ENCODE measurements at places on chromosomes 7 and 10.

- no peak for DNase-seq
Observed at GRCh38 chr7:129422727-129423126, 11.5 kb upstream of the STRIP2 start.

GRCh38 chr7:94997547-94997946 is 90.2 kb downstream of the PPP1R9A start:
- no peak for DNase-seq

DNA sequence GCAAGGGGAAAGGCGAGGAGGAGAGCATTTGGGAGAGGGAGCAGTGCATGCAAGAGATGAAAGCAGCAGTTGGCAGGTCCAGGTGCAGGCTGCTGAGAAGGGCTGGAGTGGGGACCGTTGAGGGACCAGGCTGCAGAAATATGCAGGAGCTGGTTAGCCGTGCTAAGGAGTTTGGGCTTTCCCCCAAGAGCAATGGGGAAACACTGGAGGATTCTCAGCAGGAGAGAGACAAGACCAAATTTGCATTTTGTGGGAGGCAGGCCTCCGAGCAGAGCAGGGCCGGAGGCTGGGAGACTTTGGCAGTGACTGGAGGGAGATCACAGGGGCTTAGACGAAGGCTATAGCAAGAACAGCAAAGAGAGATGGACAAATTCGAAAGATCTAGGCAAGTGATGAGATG is 11.8 kb downstream of the BTBD16 start:
- no peak for DNase-seq

DNA sequence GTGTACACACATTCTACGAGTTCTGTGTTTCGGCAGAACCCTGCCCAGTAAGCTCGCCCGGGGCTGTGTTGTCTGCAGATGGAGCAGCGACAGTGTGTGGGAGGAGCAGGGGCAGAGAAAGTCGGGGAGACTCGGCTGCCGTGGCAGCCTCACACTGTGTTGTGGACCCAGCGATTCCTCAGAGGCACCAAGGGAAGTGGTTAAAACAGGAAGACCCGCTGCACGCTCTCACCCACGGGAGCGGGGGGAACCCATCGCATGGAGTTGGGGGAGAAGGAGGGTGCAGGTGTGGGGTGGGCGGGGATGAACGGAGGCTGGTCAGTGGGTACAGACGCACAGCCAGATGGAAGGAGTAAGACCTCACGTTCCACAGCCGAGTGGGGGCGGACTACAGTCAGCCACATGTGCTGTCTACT is 250.2 kb downstream of the ELFN1 start:
- no peak for DNase-seq

- DNase-seq = peak; percentile 56
Observed at GRCh38 chr7:65441010-65441409, 67.4 kb downstream of the ZNF92 start.

DNA sequence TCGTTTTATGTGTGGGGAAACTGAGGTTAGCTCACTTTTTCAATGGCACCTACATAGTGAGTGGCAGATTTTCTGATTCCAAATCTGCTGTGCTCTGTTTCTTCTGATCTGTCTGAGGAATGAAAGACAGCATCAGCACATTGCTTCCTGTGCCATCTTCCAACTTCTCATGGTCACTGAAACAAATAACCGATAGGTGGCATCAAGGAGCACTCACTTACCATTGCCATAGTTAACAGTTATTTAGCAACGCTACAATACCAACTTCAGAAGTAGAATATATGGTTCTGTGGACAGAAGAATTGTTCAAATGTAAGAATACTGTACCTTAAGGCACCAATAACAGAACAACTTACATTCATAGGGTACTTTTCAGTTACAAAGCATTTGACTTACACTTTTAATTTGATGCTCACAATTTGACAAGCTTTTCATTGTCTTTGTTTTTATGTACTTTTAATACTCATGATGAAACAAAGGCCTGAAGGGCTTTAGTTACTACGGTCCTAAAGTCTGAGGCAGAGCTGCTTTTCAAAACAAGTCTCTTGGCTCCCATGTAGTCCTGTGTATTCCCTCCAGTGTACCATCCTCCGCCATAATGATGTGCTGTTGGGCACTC is 228.9 kb upstream of the TCF7L2 start:
- DNase-seq = peak; percentile 71

- peak; percentile 94 for DNase-seq
Observed at GRCh38 chr7:23273141-23273599, 26.0 kb upstream of the MALSU1 start.

DNA sequence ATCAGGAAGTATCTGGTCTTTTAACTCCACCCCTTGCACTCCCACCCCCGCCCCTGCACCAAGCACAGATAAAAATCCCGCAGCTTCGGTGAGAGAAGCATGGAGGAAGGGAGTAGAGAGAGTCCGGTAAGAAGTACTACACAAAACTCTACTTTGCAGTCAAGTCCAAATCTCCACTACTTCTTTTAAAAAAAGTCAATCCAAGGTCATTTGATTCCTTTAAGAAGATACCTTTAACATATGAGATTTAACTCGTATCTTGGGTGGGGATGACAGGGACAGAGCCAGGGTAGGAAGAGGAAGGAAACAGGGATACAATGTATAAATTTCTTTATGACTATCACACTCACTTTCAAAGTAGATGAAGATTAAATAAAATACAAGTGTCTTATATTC is 132.1 kb downstream of the NRBF2 start:
- DNase-seq = peak; percentile 64

DNA sequence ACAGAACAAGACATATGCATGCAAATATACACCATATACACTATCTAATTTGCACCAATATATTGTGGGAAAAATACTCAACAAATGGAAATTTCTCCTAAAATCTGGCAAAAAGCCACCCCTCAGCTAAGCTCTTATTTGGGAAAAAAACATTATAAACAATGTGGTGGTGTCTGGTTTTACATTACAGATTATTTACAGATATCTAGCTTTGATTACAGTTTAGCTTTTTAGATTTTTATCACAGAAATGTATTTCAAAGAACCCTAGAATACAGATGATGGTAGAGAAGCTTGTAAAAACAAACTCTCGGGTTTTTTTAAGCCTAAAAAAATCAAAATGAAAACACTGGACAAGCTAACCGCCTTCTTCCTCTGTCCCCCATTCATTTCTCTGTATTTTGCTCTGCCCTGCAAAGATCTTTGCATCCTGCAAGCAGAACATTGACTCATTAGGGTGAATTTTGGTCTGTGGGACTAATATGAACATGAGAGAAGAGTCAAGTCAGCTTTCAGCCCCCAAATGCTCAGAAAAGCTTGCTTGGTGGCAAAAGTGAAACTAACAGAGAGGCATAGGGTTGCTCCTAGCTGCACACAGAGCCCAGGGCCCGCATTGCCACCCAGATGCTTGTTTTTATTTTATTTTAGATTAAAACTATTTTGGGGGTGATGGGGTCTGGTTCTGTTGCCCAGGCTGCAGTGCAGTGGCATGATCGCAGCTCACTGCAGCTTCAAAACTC is 88.8 kb upstream of the LYZL1 start:
- no peak for DNase-seq

DNA sequence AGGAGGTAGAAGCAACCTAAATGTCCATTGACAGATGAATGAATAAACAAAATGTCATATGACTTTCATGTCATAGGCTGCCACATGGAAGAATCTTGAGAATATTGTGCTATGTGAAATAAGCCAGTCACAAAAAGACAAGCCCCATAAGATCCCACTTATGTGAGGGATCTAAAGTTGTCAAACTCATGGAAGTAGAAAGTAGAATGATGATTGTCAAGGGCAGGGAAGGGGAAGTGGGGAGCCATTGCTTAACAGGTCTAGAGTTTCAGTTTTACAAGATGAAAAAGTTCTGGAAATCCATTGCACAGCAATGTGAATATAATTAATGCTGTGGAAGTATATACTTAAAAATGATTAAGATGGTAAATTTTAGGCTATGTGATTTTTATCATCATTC is 229.3 kb upstream of the KMT2E start:
- DNase-seq = no peak

DNA sequence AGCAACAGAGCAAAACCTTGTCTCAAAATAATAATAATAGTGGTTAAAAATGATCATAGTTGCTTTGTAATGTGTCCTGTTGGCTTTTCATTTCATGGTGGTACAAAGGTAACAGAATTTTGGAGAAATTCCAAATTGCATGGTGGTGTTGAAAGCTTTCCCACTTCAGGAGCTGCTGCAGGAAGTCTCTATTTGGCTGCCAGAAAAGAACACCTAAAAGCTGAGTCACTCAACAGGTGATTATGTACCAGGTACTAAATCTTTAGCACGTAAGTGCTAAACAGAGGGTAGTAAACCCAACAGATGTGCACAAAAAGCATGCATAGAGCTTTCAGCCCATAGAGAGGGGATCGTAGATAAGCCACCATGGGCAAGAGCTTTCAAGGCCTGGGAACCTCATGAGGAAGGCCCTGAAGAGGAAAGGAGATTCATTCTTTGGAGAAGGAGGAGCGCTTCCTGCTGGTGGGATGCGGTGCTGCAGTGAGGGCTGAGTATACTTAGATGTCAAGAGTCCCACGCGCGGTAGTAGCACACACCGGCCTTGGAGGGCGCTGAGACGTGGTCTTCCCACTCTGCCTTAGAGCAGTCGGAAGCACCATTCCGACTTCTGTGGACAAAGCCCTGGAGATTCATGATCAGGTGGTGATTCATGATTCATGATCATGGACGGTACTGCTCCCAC is 118.7 kb downstream of the RALA start:
- peak; percentile 31 for DNase-seq

GRCh38 chr10:65556006-65556405 is 1369.8 kb upstream of the LRRTM3 start:
- DNase-seq = no peak

DNA sequence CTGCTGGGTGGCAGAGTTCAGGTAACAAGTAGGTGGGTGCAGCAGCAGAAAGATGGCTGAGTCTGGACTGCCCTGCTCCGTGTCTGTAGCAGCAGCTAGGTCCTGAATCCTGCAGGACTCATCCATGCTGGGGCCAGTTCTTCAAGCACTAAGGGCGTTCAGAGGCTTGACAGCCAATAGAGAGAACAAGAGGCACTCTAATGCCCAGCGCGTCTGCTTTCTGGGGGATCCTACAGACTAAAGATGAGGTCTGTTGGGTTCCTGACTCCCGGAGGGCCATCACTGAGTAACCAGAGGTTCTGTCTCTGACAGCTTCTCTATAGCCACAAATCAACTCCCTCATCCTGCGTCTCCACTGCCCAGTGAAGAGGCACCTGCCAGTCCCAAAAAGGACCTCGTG is 125.5 kb downstream of the PTPN20 start:
- DNase-seq = no peak

GRCh38 chr7:154913638-154914307 is 89.2 kb downstream of the PAXIP1 start:
- DNase-seq = peak; percentile 72

- DNase-seq = no peak
Observed at GRCh38 chr7:142098004-142098403, 13.5 kb upstream of the MGAM2 start.

GRCh38 chr7:4198301-4198700 is 483.8 kb upstream of the FOXK1 start:
- no peak for DNase-seq

GRCh38 chr7:74453322-74454011 is at the start of gene GTF2IRD1:
Gene GTF2IRD1 (plus strand): TSS chr7:74453906. CDS start chr7:74508081, 54,175 bp downstream.
- peak; percentile 74 for DNase-seq

GRCh38 chr7:77284616-77285015 is 85.0 kb upstream of the FGL2 start:
- no peak for DNase-seq

- no peak for DNase-seq
Observed at GRCh38 chr7:74674166-74674565, 16.6 kb downstream of the GTF2I start.

GRCh38 chr10:1267568-1267967 is 211.4 kb downstream of the WDR37 start:
- DNase-seq = no peak

DNA sequence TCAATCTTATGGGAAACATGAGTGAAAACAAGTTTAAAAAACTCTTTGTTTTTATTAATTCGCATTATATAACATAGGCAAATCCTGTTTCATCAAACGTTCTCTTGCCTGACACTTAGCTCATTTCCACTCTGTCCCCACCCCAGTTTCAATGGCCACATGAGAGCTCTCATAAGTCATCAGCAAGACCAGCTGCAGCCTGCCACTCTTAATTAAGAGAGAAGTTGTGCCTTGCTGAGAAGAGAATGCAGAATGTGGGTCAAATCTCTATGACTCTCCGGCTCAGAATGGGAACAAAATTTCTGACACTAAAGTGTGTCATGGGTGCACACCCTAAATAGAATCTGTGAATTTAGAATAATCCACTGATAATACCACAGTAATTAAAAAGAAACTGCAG is 39.6 kb downstream of the ASAH2 start:
- DNase-seq = no peak

DNA sequence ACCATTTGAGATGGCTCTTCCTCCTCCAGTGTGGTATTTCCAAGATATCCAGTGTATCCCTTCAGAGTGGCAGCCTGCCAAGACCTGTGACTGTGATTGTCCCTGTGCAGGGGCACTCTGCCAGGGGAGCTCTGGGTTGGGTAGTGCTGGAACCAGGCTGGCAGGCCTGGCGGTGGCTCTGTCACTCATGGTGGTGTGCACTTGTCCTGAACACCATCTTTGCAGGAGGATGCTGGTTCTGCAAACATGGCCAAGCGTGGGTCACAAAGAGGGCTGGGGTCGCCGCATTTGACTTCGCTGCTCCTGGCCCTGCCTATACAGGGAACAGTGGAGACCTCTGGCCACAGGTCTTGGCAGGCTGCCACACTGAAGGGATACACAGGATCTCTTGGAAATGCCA is 205.2 kb downstream of the PRPF18 start:
- no peak for DNase-seq

DNA sequence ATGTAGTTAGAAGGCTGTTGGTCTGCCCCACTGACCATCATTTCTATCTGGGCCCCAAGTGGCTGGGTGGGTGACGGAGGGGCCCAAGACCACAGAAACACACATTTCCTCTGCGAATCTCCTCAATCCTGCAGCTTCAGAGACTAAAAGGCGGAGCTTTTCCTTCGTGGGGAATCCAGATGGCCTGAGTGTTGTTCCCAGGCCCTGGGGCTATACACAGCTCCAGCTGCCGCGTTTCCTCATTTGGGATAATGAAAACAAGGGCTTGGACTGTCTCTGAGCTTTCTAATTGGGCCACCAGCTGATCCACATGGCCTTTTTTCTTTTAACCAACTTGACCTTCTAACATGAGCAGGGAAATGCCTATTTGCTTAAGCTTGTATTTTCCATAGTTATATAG is 339.9 kb downstream of the CXCL12 start:
- DNase-seq = no peak

GRCh38 chr10:101272229-101272868 is 43.1 kb upstream of the LBX1 start:
- peak; percentile 71 for DNase-seq

GRCh38 chr10:6114805-6115341 is 26.0 kb downstream of the RBM17 start:
- peak; percentile 85 for DNase-seq

DNA sequence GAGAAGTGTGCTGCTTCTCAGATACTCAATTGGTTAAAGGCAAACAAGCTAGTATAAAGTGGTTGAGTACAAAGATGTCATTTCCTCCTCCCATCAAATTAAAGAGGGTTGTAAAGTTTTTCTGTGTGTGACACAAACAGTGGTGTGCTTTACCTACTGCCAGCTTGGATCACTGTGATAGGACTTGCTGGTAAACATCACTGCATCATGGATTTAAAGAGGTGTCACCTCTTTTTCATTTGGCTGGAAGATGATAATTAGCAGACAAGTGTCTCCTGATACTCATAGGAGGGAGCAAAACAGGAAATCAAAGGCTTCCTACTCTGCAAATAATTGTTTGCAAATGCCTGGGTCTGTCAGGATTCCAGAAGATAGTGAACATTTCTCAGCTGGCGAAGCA is 200.5 kb downstream of the MDFIC start:
- no peak for DNase-seq

GRCh38 chr10:13308096-13308495 is 8.2 kb upstream of the PHYH start:
- no peak for DNase-seq

- no peak for DNase-seq
Observed at GRCh38 chr10:7302392-7302906, 108.4 kb downstream of the SFMBT2 start.

Data from fibroblast of pulmonary artery (primary cell).